ENCODE measurements at places on chromosomes 4 and X. TPM values are rescaled to one million over a fixed set of nuclear protein-coding genes. Genes with fewer than 3 reads are reported as not detected.

TMSB15B gene
- 6.5 TPM for total RNA-seq

HSFX3 gene
- not detected for total RNA-seq

N4BP2 gene
- total RNA-seq = 8.9 TPM

ZNF718 gene
- total RNA-seq = 9.3 TPM

RBMXL3 gene
- not detected for total RNA-seq

IGFBP7 gene
- 2,129 TPM for total RNA-seq

EMCN gene
- total RNA-seq = 127 TPM

GSX2 gene
- total RNA-seq = not detected

ASB5 gene
- total RNA-seq = not detected

SAGE1 gene
- not detected for total RNA-seq

STK26 gene
- 2.9 TPM for total RNA-seq

PDGFRA gene
- total RNA-seq = 1.5 TPM

GABRB1 gene
- not detected for total RNA-seq

Data from dermis blood vessel endothelial cell (primary cell).